ACHN (cell line): ENCODE measurements at places on chromosomes 2 and 18.

DNA sequence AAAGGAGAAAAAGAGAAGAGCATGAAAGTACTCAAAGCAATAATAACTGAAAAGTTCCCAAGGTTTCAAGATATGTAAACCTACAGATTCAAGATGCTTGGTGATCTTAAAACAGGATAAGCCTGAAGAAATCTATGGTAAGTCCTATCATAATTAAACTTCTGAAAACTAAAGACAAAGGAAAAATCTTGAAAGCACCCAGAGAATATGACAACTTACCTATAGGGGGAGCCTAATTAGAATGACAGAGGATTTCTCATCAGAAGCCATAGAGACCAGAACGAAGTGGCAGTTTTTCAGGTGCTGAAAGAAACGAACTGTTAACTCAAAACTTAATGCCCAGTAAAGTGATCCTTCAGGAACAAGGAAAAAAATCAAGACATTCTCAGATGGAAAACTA lies 59.7 kb downstream of the XDH start:
- peak; percentile 47 for DNase-seq

- no peak for DNase-seq
These were observed 28.9 kb upstream of the TOGARAM2 start for GRCh38 chr2:28951910-28952835.

GRCh38 chr2:220779511-220779910 lies 792.6 kb downstream of the EPHA4 start:
- no peak for DNase-seq

GRCh38 chr18:48922226-48922800 lies 28.5 kb downstream of the SMAD7 start:
- no peak for DNase-seq

GRCh38 chr2:152602750-152603149 lies 114.5 kb downstream of the PRPF40A start:
- DNase-seq, result no peak

- DNase-seq, result no peak
These were observed 25.4 kb upstream of the SCN7A start for GRCh38 chr2:166519391-166519962.

- no peak for DNase-seq
These were observed 72.5 kb downstream of the WDR7 start for GRCh38 chr18:56723706-56724105.

DNA sequence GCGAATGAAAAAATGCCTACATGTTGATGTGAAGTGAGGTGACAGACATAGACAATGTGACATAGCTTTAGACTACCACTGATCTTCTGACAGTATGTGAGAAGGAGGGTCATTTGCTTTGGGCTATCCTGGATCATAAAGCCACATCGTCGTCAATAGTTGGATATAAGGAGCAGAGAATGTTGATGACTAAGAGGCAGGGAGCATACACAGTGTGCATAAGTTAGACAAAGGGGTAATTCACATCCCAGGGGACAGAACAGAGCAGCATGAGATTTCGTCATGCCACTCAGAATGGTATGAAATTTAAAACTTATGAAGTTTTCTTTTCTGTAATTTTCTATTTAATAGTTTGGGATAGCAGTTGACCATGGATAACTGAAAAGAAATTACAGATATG lies 403.2 kb downstream of the DSC3 start:
- no peak for DNase-seq

GRCh38 chr2:174776223-174776622 lies 12.0 kb upstream of the CHRNA1 start:
- no peak for DNase-seq

DNA sequence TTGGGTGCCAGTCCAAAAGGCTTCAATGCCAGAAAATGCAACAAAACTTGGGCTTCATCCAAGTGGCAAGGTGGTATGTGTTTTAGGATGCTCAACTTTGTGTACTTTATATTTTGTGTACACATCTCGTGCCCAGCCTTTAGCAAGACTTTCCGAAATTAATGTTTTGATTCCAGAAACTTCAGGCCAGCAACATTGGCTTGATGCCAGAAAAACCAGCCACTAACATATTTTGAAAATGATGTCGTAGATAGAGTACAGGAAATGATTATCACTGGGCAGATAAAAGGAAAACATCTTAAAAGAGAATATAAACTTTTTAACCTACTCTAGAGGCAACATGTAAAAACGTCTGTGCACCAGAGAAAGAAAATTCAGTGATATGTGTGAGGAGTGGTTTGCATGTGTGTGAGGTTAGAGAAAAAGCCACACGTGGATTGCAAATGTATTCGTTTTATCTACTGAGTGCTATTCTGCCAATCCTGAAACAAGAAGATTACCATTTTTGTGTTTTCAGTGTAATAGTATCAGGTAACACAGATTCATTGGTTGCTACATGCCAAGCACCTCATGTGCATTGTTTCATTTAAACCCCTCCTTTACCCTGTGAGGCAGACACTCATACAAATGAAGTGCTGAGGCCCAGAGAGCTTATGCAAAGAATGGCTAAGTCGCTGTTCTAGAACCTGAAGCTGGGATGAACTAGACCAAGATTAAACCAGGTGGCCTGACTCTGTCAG lies 264.8 kb downstream of the C1D start:
- DNase-seq, result peak; percentile 5

DNA sequence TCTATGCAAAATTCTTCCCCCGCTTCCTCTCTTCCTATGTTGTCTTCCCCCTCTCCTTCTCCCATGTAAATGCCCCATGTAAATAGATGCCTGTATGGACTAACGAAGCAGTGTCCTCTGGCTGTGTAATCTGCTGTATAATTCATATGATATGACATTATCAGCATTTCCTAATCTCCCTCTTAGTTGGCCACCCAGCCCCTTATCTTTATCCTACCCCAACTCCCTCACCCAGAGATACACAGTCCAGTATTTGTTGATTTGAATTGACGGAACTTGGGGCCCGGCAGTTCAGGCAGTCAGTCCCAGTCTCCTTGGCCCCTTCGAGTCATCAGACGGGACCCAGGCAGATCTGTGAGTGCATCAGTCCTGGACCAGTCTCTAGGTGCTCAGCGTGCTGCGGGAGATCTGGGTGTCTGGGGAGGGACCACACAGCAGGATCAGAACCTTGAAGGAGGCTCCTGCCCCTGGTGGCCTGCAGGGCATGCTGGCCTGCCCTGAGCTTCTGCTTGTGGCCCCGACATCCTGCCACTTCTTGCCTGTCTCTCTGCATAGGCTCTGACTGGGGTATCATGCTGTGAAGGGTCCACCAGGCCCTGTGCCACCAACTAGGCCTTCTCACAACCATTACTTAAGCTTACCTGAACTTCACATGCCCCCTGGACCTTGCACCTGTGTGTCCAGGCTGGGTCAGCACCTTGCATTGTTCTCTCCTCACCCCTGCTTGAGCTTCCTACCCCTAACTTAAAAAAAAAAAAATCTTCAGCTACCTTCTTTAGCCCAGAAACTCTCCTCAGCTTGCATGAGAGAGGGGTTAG lies 88.1 kb upstream of the ATL2 start:
- no peak for DNase-seq

DNA sequence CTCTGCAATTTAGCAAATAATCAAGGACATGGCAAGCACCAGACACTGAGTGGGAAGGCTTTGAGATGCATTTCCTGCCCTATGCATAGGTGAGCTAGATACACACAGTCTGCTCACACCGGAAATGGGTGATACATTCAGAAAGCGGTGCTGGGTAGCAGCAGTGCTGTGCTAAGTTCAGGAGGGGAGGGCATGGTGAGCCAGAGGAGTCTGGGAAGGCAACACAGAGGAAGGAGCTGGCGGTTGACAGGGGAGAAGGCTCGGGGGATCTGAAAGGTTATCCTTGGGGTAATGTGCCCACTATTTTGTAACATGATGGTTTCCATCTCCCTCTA lies 57.4 kb upstream of the EPAS1 start:
- DNase-seq, result no peak

GRCh38 chr2:28681606-28682005 lies 70.0 kb upstream of the PPP1CB start:
- DNase-seq, result peak; percentile 53
